Fibroblast of lung (primary cell): ENCODE measurements at places on chromosomes 5 and 9. TPM values are rescaled to one million over a fixed set of nuclear protein-coding genes. Genes with fewer than 3 reads are reported as not detected.

Gene ICE1
- 16.1 and 17.6 TPM in 2 replicates for polyA plus RNA-seq

Gene CLTB
- polyA plus RNA-seq, result 90.8 and 116 TPM in 2 replicates

Gene ADAMTS13
- 0.45 and 0.78 TPM in 2 replicates for polyA plus RNA-seq

DNA sequence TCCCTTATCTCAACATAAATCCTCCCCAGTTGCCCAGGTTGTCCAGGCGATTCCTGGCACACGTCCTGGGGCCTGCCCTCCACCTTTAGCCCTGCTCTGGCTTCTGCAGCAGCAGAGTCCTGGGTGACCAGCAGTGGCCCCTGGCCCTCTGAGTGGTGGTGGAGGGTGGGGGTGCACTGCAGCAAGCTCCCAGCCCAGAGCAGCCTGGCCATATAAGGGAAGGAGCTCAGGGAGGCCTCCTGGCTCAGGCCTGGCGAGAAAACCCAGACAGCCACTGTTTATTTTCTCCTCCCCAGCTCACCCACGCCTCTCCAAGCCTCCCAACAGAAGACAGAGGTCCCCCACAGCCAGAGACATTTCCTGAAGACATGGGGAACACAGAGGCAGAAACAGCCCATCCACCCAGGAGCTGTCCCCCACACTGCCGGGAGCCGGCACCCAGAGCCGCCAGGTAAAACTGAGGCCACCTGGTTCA lies 44.7 kb upstream of the IL17B start:
- H3K27me3 ChIP-seq, result no peaks in the 10 kb centered on the region
- DNase-seq, result peak; percentile 85
- H3K4me1 ChIP-seq, result peaks cover 66% of the 10 kb centered on the region
- H3K27ac ChIP-seq, result peak overlapping the region; percentile 92

DNA sequence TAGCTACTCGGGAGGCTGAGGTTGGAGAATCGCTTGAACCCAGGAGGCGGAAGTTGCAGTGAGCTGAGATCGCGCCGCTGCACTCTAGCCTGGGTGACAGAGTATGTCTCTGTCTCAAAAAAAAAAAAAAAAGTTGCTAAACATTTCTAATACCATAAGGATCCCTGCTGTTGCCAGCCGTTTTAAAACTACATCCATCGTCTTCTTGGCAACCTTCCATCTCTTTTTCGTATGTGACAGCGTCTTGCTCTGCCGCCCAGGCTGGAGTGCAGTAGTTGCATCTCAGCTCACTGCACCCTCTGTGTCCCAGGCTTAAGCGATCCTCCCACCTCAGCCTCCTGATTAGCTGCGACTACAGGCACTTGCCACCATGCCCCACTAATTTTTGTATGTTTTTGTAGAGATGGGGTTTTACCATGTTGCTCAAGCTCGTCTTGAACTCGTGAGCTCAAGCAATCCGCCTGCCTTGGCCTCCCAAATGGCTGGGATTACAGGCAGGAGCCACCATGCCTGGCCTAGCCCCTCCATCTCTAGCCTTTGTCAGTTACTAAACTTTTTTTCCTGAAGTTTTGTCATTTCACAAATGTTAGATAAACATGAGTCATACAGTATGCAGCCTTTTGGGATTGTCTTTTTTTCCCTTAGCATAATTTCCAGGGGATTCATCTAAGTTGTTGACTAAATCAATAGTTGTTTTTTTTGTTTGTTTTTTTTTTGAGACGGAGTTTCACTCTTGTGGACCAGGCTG lies 13.5 kb downstream of the NSD1 start:
- H3K4me3 ChIP-seq, result no peak overlapping the region
- peaks cover 3% of the 10 kb centered on the region for H3K4me1 ChIP-seq
- DNase-seq, result peak; percentile 44
- peaks cover 4% of the 10 kb centered on the region for H3K36me3 ChIP-seq
- H3K27ac ChIP-seq, result peak overlapping the region; percentile 43

- H3K36me3 ChIP-seq, result no peaks in the 10 kb centered on the region
- H3K27me3 ChIP-seq, result no peaks in the 10 kb centered on the region
- H3K4me1 ChIP-seq, result no peaks in the 10 kb centered on the region
- no peak overlapping the region for H3K4me3 ChIP-seq
Measured at GRCh38 chr9:131296906-131297500, 7.5 kb downstream of the PLPP7 start.

- no peaks in the 10 kb centered on the region for H3K4me1 ChIP-seq
- H3K4me3 ChIP-seq, result no peak overlapping the region
- H3K36me3 ChIP-seq, result no peaks in the 10 kb centered on the region
- H3K27ac ChIP-seq, result no peak overlapping the region
- DNase-seq, result no peak
Measured at GRCh38 chr5:146796911-146797310, 81.6 kb downstream of the PPP2R2B start.

- no peaks in the 10 kb centered on the region for H3K36me3 ChIP-seq
- H3K27ac ChIP-seq, result no peak overlapping the region
- no peaks in the 10 kb centered on the region for H3K4me1 ChIP-seq
- no peak for DNase-seq
- no peak overlapping the region for H3K4me3 ChIP-seq
- H3K27me3 ChIP-seq, result no peaks in the 10 kb centered on the region
Measured at GRCh38 chr9:114880291-114880745, 50.1 kb downstream of the TNFSF8 start.

- H3K36me3 ChIP-seq, result no peaks in the 10 kb centered on the region
- H3K4me1 ChIP-seq, result no peaks in the 10 kb centered on the region
- no peak overlapping the region for H3K27ac ChIP-seq
- H3K4me3 ChIP-seq, result no peak overlapping the region
- no peak for DNase-seq
Measured at GRCh38 chr5:176793736-176794135, 16.6 kb upstream of the UNC5A start.

- no peak for DNase-seq
- H3K4me1 ChIP-seq, result no peaks in the 10 kb centered on the region
- H3K27ac ChIP-seq, result no peak overlapping the region
Measured at GRCh38 chr5:171624396-171624795, 161.2 kb upstream of the SMIM23 start.

- peaks cover 10% of the 10 kb centered on the region for H3K36me3 ChIP-seq
- H3K27ac ChIP-seq, result peak overlapping the region; percentile 88
- DNase-seq, result no peak
Measured at GRCh38 chr9:124869466-124869985, 7.6 kb downstream of the ARPC5L start.

DNA sequence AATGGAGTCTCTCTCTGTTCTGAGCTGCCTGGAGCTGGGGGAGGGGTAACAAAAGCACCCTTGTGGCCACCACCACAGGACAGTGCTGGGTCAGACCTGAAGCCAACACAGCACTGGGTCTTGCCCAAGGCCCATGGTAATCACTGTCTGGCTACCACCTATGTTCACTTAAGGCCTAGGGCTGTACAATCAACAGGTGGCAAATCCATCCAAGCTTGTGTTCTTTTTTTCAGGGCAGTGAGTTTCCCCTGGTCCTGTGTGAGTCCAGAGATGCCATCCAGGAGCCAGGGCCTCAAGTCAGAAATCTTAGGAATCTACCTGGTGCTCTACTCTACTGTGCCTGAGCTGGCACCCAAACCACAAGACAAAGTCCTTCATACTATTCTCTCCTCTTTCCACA lies 20.1 kb upstream of the OTP start:
- no peak for DNase-seq
- peaks cover 6% of the 10 kb centered on the region for H3K27me3 ChIP-seq
- H3K4me1 ChIP-seq, result no peaks in the 10 kb centered on the region

DNA sequence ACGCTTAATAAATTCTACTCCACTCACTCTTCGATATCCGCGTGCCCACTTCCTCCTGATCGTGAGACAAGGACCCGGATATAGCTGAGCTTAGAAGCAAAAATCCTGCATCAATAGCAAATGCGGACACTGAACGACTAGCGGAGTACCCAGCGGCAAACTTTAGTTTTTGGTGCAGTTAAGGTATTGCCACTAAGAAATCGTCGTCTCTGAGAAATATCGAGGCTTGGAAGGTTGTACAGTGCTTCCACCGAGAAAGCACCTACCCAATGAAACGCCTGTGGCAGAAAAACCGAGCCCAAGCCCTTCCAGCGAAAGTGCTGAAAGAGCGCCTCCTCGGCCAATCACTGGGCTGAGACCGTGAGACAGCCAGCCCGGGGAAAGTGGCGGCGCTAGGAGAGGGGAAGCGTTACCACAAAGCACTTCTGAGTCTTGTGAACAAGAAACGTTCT lies 32.2 kb downstream of the ANXA2R start:
- no peaks in the 10 kb centered on the region for H3K27me3 ChIP-seq
- peaks cover 6% of the 10 kb centered on the region for H3K4me1 ChIP-seq
- H3K27ac ChIP-seq, result peak overlapping the region; percentile 82
- peak; percentile 85 for DNase-seq

DNA sequence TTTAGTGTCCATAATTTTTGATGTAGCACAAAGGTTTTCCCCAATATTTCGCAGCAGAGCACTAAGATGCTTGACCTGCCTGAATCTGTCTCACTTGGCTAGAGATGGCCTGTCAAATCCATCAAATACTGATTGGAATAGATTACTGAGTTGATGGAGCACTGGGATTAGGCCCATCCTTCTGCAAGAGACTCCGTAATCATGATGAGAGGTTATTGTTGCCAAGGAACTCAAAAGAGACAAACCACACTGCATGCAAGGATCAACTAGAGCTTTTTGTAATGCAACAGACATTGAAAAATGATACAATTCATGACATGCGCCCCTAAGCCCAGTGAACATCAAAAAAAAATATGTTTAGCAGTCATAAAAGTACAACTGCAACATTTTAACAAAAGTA lies 585.3 kb upstream of the GRAMD2B start:
- H3K4me1 ChIP-seq, result no peaks in the 10 kb centered on the region
- no peak overlapping the region for H3K27ac ChIP-seq
- no peak for DNase-seq
- H3K36me3 ChIP-seq, result no peaks in the 10 kb centered on the region

GRCh38 chr5:179377421-179378115 lies 32.3 kb upstream of the ADAMTS2 start:
- no peak for DNase-seq
- H3K27me3 ChIP-seq, result no peaks in the 10 kb centered on the region
- H3K4me3 ChIP-seq, result no peak overlapping the region

- peaks cover 17% of the 10 kb centered on the region for H3K4me1 ChIP-seq
- no peaks in the 10 kb centered on the region for H3K36me3 ChIP-seq
- no peak overlapping the region for H3K4me3 ChIP-seq
- H3K27me3 ChIP-seq, result no peaks in the 10 kb centered on the region
- no peak overlapping the region for H3K27ac ChIP-seq
Measured at GRCh38 chr5:54670281-54670680, 152.7 kb downstream of the SNX18 start.

- H3K36me3 ChIP-seq, result no peaks in the 10 kb centered on the region
- DNase-seq, result peak; percentile 53
- H3K4me1 ChIP-seq, result peaks cover 3% of the 10 kb centered on the region
Measured at GRCh38 chr9:26263478-26263877, 585.2 kb upstream of the TUSC1 start.

DNA sequence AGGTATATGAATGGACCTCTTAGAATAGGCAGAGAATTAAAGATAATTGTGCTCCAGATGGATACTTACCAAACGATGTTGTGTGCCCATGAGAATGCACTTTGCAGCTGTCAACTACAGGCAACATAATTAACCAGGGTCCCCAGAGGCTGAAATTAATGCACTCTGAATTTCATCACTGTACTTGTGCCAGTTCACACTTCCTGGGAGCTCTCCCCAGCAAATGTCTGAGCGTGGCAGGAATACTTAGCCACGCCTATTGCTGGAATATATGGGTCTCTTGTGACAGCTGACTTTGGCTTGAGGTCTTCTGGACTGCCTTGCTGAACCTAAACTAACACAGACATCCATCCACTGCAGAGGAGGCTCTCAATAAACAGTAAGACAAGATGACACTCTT lies 11.9 kb upstream of the C1QTNF2 start:
- no peaks in the 10 kb centered on the region for H3K27me3 ChIP-seq
- no peak for DNase-seq
- H3K36me3 ChIP-seq, result no peaks in the 10 kb centered on the region
- H3K27ac ChIP-seq, result no peak overlapping the region

DNA sequence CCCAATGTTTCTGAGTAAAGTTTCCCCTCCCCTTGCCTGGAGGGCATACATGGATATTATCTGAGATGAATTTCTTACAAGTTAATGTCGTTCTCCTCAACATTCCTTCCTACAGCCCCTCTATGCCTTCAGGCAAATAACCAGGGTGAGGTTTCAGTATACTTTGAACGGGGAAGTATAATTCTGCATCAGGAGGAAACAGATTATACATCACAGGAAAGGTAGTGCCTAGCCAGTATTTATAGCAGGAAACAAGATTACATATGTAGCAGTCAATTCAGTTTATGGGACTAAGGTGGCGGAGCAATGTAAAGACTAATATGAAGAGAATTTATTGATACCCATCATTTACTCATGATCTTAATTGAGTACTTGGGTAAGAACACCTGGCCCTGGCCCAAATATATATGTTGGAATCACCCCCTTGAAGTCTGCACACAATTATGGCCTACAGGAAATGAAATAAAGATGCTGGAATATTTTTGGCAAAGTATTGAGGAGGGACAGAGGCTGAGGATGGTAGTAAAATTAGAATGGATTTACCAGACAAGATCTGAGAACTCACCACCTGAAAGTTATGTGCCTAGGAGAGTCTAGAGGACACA lies 661.1 kb downstream of the PTPRD start:
- H3K4me3 ChIP-seq, result no peak overlapping the region
- H3K36me3 ChIP-seq, result no peaks in the 10 kb centered on the region
- no peaks in the 10 kb centered on the region for H3K4me1 ChIP-seq
- no peaks in the 10 kb centered on the region for H3K27me3 ChIP-seq

GRCh38 chr5:10581867-10582511 lies 18.1 kb downstream of the ANKRD33B start:
- H3K4me1 ChIP-seq, result no peaks in the 10 kb centered on the region
- no peaks in the 10 kb centered on the region for H3K36me3 ChIP-seq
- H3K27ac ChIP-seq, result no peak overlapping the region
- no peak overlapping the region for H3K4me3 ChIP-seq
- H3K27me3 ChIP-seq, result no peaks in the 10 kb centered on the region
- peak; percentile 45 for DNase-seq

- no peak overlapping the region for H3K4me3 ChIP-seq
- peaks cover 2% of the 10 kb centered on the region for H3K27me3 ChIP-seq
- no peak overlapping the region for H3K27ac ChIP-seq
Measured at GRCh38 chr9:128151309-128152132, 2.3 kb downstream of the LCN2 start.

DNA sequence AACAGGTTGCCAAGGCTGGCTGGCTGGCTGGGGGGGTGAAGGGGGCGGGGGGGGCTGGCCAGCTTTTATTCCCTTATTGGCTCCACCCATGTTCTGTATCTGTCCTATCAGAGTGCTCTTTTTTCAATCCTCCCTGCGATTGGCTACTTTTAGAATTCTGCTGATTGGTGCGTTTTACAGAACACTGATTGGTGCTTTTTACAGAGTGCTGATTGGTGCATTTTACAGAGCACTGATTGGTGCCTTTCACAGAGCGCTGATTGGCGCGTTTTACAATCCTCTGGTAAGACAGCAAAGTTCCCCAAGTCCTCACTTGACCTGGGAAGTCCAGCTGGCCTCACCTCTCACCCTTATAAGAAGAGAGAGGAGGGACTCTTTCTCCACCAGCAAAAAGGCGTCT lies 175.9 kb downstream of the ERCC6L2 start:
- no peaks in the 10 kb centered on the region for H3K4me1 ChIP-seq
- no peak overlapping the region for H3K27ac ChIP-seq
- H3K4me3 ChIP-seq, result no peak overlapping the region
- no peaks in the 10 kb centered on the region for H3K36me3 ChIP-seq
- DNase-seq, result no peak
